ENCODE measurements at places on chromosomes 6 and 20. TPM values are rescaled to one million over a fixed set of nuclear protein-coding genes. Genes with fewer than 3 reads are reported as not detected.

The GNAS-AS1 gene
- 0.43 TPM for total RNA-seq

The MYH7B gene
- 0.26 TPM for total RNA-seq

The CNKSR3 gene
- 3.6 TPM for total RNA-seq

The BPIFA1 gene
- not detected for total RNA-seq

The POU5F1 gene
- total RNA-seq: not detected

The INSM1 gene
- total RNA-seq: not detected

The GJA10 gene
- total RNA-seq: not detected

All from bronchial smooth muscle cell (primary cell).